ENCODE measurements at places on chromosomes 12 and 14.

DNA sequence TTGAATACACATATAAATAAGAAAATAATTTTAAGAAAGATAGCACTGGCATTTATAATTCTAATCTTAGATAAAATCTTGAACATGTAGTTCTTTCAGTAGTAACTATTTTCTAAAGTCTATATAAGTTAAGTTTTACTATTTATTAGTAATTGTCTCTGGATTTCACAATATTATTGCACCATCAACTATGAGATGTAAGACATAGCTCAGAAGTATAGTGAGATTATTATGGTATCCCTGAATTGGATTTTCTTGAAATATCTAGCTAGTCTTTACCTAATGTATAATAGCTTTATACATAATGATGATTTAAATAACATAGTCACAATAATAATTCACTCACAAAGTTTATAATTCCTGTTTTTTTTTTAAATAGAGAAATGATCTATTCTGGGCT is 6.7 kb downstream of the CLEC12A start:
- no peak for DNase-seq

- DNase-seq, result no peak
Observed at GRCh38 chr14:97706819-97707218, 909.6 kb downstream of the VRK1 start.

DNA sequence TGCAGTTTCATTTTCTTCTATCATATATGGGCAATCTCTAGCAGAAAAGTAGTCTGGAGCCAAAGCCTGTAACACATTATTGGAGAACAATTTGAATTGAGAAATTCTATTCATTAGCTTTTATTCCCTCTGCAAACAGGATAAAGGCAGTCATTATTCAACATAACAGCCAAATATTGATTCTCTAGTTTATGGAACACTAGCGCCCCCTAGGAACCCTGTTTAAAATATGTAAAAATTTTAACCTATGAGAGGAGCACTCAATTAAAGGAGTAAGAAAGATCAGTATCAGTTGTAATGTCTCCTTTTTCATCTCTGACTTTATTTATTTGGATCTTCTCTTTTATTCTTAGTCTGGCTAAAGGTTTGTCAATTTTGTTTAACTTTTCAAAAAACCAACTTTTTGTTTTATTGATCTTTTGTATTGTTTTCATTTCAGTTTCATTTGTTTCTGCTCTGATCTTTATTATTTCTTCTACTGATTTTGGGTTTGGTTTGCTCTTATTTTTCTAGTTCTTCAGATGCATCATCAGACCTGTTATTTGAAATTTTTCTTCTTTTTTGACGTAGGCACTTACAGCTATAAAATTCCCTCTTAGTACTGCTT is 4.8 kb upstream of the LMNTD1 start:
- no peak for DNase-seq

- no peak for DNase-seq
Observed at GRCh38 chr12:86456241-86456640, 200.1 kb upstream of the MGAT4C start.

DNA sequence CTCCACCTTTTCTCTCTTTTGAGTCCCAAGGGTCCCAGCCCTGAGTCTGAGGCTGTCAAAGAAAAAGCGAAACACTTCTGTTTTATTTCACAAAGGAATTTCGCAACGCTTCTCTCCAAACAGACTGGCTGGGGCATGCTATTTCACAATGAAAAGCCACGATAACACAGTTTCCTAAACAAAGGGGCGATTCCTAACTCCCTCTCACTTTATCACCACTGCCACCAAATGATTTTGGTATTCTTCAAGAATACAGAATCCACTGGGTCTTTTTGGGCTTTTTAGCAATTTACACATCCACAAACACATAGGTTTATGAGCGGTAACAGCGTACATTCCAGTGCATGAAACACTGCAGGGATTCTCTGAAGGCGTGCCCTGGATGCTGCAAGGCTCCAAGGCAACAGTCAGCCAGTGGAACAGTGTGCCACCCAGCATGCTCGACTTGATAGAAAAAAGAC is 161.2 kb downstream of the DAD1 start:
- DNase-seq, result no peak

DNA sequence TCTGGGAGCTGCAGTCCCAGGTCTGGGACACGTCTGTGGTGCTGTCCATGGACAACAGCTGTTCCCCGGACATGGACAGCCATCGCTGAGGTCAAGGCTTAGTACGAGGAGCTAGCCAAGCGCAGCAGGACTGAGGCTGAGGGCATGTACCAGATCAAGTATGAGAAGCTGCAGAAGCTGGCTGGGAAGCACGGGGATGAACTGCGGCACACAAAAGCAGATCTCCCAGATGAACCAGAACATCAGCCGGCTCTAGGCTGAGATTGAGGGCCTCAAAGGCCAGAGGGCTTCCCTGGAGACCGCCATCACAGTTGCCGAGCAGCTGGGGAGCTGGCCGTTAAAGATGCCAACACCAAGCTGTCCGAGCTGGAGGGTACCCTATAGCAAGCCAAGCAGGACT is 375.3 kb downstream of the SEC23A start:
- DNase-seq, result no peak

GRCh38 chr12:6322352-6322751 is 11.9 kb downstream of the PLEKHG6 start:
- DNase-seq, result no peak

GRCh38 chr14:36618641-36619040 is 36.2 kb upstream of the NKX2-8 start:
- DNase-seq, result no peak

DNA sequence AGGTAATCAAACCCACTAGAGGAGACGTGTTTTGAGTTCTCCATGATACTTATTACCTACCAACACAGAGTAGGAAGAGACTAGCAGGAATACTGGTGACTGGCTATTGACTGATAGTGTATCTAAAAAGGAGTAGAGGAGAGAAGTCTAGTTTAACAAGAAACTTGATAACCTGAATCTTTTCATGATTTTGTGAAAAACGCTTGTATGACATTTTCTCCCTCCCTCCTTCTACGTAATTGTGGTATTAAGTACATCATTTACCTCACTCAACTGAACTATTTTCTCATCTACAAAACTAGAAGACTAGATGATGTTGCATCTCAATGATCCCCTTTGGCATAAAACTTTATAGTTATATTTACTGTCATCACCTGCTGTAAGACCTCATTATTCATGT is 107.4 kb downstream of the PPP1R12A start:
- no peak for DNase-seq

DNA sequence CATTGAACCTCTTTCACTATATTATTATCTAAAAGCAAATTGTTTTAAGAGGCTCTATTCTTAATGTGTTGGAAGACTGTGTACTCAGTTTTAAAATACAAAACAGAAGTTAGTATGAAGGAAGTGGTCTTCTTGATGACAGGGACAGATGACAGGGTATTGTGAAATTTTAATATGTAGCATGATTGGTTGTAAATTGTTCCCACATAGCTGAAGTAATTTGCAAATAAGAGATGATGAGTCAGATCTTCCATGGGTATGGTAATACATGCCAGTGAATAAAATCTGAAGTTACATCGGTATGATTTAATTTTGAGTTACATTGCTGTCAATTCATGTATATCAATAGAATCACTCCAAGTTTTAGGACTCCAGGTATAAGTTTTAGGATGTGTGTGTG is 454.8 kb downstream of the AEBP2 start:
- DNase-seq, result no peak

DNA sequence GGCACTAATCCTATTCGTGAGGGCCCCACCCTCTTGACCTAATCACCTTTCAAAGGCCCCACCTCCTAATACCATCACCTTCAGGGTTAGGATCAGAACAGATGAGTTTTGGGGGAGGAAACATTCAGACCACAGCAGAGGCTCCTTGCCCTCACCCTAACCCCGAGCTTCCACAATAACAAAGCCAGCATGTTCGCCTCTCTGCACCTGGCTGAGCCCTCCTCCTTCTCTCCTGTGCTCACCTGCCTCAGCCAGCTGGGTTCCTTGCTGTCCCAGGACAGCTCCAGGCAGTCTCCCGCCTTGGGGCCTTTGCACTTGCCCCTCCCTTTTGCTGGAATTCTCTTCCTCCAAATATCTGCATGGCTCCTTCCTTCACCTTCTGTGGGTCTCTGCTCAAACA is 9.7 kb upstream of the RAN start:
- DNase-seq, result no peak

DNA sequence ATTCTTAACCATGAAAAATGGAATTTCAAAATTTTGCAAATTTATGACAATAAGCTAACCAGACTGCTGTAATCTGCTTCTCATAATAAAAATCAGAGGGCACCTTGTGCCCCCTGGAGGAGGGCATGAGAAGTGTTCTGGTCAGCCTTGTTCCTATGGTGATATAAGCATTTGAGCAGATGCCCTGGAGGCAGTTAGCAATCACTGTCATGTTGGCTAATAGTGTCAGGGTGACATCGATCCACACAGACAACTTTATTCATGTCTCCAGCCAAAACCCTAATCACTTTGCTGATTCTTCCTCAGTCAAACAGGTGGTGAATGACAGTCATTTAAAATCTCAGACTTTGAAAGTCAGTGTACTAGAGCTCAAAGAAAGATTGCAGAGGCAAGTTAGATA is 943.0 kb downstream of the GALC start:
- peak; percentile 13 for DNase-seq

DNA sequence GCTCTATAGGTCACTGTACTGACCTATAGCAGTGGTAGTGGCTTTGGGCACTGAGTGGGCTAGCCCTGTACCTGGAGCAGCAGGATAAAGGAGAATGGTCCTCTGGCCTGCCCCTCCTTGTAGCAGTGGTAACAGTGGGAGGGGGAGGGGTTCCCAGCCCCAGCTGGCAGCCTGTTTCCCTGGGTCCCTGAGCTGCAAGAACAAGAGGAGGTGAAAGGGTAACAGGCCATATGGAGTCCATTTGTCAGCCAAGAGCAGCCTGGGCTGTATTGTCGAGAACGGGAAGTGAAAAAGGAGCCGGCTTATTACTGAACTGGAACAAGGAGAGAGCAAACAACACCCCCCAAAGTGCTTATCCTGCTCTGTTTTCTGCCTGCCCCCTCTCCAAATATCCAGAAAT is 73.8 kb upstream of the SRSF5 start:
- peak; percentile 93 for DNase-seq

DNA sequence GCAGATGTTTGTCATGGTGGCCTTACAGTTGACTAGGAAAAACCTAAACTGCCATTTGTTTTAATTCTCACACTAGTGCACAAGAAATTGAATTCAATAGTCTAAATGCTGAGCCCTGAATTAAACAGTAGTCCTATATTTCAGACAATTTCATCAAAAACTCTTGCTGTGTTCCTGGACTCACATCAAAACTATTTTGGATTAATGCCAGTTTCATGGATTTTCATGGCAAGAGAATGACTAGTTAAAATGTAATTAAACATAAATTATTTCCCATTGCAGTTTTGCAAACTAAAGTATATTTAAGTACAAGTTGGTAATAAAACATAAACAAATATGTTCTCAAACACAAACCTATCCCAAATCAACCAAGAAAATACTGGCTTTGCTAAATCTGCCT is 468.0 kb upstream of the PRICKLE1 start:
- DNase-seq, result no peak

- no peak for DNase-seq
Observed at GRCh38 chr12:109737631-109738030, 24.0 kb downstream of the FAM222A start.

GRCh38 chr14:93105362-93105761 is 10.4 kb downstream of the ITPK1 start:
- DNase-seq, result no peak

GRCh38 chr12:83224012-83224411 is 537.3 kb downstream of the TMTC2 start:
- DNase-seq, result no peak

GRCh38 chr14:62743560-62743959 is 301.7 kb downstream of the KCNH5 start:
- no peak for DNase-seq

- DNase-seq, result no peak
Observed at GRCh38 chr14:81102217-81102616, 118.5 kb downstream of the GTF2A1 start.

GRCh38 chr14:70048313-70048654 is 140.5 kb downstream of the SLC8A3 start:
- no peak for DNase-seq

DNA sequence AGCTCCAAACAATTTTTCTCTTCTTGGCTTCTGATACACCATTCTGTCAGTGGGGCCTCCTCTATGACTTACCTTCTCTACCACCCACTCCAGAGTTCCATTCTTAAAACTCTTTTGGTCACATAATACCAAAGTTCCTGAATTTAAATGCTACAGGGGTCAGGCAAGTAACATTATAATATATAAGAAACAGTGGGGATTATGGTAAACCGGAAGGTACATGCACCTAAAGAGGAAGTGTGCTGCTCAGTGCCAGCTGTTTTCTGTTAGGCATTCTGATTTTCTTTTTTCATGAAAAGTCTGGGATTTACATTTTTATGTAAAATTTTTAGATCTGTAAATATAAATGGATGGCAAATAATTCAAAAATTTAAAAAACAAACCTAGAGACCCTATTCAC is 39.9 kb downstream of the SOS2 start:
- DNase-seq, result no peak

GRCh38 chr14:70514168-70515069 is 20.4 kb downstream of the ADAM20 start:
- no peak for DNase-seq

GRCh38 chr12:170371-171225 is 43.4 kb downstream of the SLC6A12 start:
- DNase-seq, result no peak

- DNase-seq, result no peak
Observed at GRCh38 chr14:82720946-82721345, 1187.3 kb upstream of the SEL1L start.

- DNase-seq, result no peak
Observed at GRCh38 chr14:86104691-86105265, 574.8 kb downstream of the FLRT2 start.

- no peak for DNase-seq
Observed at GRCh38 chr14:65304239-65304638, 108.3 kb upstream of the FUT8 start.

DNA sequence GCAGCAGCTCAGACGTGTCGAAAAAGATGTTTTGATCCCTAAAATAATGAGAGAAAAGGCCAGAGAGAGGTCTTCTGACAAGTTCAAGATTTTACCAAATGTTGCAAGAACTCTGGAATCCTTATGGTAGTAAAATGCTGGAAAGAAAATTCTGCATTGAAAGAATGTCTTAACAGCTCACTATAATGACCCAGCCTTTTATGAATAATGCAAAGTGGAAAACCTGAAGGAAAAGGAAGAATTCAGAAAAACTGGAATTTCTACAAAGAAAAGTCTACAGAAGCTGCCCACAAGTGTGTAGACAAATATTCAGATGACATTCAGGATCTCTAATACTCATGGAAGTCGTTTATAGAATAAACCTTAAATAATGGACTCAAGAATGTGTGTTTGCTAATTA is 1.8 kb upstream of the CCDC88C start:
- no peak for DNase-seq

GRCh38 chr12:124157406-124157805 is 137.5 kb upstream of the RFLNA start:
- DNase-seq, result no peak

DNA sequence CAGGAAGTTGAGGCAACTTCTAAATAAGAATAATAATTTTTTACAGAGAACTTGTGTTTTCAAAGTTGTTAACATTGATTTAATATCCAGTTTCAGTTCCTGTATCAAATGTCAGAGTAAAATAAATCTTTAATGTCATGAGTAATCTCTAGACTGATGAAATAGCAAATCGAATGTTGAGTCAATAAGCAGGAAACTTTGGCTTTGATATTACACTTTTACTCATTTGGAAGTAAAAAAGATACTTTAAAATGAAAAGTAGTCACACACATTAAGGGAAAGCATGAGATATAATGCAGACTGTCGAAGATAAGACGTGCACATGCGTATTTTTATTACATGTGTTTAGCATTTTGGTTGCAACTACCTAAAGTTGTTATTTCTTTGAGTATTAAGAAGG is 78.2 kb upstream of the PTGDR start:
- DNase-seq, result no peak

GRCh38 chr14:69342928-69343525 is 55.1 kb downstream of the ERH start:
- DNase-seq, result no peak

Data from DMS 273 treated with DMSO at 0.1 percent for 48 hours (cell line).